T follicular helper cell (primary cell): ENCODE measurements at places on chromosomes 12 and 14.
A peak's percentile ranks its signal among the peaks of the same experiment; 100 is the strongest.

DNA sequence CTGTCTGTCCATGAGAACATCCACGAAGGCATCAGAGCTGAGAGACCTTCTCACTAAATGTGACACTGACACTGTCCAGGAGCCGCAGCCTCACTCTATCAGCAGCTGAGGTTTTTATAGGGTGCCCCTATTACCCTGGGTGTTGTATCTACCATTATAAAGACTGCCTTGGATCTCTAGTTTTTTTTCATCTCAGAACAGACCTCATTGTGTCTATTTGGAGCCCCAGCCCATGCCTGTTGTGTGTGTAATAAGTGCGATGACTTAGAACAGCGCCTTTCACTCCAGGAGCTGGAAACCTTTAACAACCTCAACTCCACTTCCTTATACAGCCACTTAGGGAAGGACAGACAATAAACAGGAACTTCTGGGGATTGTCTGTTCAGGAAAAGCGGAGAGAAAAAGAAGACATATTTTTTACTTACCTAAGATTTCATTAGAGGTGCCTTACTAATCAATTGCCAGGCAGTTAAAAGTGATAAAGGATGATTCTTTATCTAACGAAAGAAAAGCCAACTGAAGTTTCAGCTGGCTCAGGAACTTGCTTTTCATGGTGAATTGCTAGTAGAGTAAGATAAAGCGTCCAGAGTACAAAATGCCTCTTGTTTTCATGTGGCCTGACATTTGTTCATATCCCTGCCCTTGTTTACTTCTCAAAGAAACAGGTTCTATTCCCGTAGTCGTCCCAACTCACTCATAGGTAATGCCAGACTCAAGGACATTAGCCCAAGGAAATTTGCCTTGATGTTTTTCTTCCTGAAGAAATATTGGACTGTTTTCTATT lies 420.6 kb downstream of the RAD51B start:
- DNase-seq: no peak

- no peak for DNase-seq
Observed at GRCh38 chr14:70265422-70265821, 76.7 kb upstream of the SLC8A3 start.

DNA sequence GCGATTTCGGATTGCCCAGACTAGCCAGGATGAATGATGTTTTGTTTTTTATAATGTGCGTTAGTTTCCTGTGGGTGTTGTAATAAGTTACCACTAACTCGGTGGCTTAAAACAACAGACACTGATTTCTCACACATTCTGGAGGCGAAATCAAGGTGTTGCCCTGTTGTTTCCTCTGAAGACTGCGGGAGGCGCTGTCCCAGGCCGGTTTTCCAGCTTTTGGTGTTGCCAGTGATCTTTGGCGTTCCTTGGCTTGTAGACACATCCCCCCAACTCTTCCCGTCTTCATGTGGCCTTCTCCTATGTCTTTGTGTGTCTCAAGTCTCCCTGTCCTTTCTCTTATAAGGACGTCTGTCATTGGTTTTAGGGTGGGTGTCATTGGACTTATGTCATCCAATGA lies 267.7 kb downstream of the AACS start:
- DNase-seq: no peak

- DNase-seq: no peak
Observed at GRCh38 chr14:67900231-67900630, 80.7 kb downstream of the RAD51B start.

DNA sequence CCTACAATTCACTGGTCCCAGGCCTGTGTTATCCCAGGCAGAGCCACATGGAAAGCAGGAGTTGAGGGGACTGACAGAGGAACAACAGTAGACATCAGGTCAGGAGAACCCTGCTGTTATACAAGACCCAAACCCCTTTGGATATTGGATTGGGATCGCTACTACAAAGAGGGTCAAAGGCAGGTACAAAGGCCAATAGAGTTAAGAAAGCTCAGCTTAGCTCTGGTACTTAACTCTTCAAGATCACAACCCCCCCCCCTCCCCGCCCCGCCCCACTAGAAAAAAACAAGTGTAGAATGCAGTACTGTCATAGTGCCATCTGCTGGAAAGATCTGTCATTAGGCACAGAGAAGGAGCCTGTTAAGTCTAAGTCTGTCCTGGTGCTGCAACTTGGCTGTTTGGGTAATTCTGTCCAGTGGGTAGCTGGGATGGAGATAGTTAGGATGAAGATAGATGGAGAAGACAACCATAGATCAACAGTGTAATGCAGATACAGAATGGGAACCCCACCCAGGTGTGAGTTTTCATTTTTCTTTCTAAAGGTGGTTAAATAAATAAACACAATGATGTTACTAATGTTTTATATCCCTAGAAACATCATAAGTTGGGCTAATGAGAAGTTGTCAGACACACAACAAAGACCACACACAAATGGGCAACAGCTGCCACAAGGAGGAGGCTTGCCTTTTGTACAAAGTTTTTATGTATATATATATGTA lies 17.2 kb downstream of the REM2 start:
- DNase-seq: peak; percentile 43

GRCh38 chr12:45168976-45169375 lies 46.9 kb upstream of the ANO6 start:
- no peak for DNase-seq

DNA sequence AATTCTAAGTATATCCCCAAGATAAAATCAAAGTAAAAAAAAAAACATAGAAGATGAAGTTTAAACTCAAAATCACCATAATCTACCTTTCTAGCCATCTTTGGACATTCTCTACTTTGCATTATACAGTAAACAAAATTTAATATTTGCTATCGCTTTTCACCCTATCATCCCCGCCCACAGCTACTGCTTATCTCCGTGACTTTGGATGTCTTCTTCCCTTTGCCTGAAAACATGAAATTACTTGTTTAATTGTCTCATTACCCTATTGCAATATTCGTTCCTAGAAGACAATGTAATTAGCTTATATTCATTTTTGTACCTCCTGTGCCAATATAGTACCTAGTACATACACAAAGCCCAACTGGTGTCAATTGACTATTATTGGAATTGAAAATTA lies 9.3 kb downstream of the SYNJ2BP start:
- DNase-seq: no peak

DNA sequence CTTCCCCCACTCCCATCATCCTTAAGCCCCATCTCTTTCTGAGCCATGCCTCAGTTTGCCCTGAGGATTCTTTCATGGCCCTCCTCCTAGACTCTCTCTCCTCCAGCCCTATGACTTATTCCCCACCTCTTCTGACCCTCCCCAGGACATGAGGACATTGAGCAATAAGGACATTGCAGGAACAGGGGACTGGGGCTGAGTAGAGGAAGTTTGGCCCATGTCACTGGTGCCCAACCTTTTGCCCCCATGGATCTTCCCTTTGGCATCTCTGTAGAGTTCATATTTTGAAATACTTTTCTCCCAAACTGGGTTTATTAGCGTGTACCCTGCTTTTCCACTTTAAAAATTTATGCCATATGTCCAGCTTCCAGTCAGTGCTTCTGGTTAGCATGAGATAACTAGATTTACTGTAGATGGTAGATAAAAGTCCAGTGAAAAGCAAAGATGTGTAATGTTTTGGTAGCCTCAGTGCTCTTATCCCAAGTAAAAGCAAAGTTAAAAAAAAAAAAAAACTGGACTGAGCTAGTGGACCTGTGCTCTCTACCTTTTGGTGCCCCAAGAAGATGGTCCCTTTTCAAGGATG lies 6.1 kb upstream of the LRP1-AS start:
- no peak for DNase-seq

DNA sequence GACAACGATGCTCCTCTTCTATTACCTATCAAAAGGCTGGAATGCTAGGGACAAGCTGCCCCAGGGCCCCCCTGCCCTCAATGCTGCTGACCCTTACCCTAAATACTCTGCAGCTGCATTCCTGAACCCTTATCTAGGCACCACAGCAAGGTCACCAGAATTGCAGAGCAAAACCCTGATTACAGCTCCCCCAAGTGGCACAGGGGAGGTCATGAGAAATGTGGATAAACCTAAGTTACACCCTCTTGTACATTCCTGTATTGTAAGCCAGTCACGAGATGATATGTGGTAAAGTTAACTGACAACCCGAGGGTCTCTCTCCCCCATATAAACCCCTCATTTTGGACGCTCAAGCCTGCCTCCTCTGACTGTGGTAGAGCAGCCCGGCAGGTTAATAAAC lies 411.8 kb upstream of the STXBP6 start:
- no peak for DNase-seq

DNA sequence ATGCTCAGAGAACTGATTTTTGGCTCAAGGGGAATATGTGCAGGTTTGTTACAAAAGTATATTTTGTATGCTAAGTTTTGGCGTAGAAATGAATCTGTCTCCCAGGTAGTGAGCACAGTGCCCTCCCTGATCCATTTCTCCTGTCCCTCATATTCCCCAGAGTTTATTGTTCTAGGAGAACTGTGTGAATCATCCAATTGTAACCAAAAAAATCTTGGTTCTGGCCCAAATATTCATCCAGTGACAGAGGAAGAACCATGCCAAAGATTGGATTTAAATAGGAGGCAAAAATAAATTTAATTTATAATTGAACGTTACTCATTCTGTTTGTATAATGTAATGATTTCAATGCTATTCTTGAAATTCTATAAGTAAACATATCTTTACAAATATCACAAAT lies 4.8 kb downstream of the CATSPERB start:
- DNase-seq: no peak

DNA sequence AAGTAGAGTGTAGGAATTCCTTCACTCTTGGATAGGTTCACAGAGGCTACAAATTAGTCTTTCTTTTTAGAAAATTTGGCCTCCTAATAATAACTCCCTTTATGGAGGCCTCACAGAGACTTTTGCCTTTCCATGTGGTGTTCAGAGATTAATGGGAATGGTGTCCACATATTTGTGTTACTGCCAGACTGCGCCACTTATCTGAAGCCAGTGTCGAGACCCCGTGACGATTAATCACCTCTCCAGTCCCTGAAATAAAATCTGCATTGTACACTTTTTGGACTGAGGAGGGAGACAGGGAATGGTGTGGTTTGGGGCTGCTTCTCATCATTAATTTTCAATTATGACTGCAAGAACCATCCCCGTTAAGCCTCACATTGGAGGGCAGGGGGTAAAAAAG lies 980.5 kb downstream of the FLRT2 start:
- no peak for DNase-seq

DNA sequence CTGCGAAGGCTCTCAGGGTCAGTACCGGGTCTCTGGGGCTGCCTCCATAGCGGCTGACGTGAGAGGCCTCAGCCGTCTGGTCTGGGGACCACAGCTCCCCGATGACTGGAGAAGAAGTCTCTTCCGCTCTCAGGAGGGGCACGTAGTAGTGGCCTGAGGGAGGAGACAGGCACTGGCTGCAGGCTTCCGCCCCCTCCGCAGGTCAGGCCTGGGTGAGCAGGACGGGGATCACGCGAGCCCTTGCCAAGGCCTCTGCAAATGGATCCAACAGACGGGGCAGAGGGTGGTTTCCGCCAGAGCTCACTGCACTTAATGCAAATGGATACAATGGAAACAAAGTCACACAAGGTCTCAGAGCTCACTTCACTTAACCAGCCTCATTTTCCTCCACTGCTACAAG lies 24.7 kb downstream of the ANKLE2 start:
- DNase-seq: no peak

GRCh38 chr12:127223731-127224130 lies 1043.2 kb upstream of the TMEM132C start:
- DNase-seq: no peak

DNA sequence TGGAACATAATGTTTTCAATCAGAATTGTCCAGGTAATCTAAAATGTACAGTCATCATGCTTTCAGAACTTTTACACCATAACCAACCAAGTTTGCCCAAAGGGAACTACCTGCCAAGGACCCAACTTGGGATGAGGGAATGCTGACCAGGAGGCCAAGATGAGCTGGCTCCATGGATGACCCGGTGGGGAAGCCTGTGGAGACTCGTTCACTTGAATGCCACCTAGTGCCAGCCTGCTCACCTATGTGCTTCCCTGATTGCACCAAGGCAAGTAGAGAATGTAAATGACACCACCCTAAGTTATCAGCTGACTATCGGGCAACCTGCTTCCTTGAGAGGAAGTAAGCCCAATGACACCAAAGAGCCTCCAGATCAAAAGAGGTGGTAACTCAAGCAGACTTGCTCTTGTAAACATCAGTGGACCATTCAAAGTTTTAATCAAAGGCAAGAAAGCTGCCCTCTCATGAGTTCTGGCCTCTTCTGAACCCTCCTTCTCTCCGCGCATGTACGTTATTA lies 137.3 kb downstream of the TTC7B start:
- no peak for DNase-seq

DNA sequence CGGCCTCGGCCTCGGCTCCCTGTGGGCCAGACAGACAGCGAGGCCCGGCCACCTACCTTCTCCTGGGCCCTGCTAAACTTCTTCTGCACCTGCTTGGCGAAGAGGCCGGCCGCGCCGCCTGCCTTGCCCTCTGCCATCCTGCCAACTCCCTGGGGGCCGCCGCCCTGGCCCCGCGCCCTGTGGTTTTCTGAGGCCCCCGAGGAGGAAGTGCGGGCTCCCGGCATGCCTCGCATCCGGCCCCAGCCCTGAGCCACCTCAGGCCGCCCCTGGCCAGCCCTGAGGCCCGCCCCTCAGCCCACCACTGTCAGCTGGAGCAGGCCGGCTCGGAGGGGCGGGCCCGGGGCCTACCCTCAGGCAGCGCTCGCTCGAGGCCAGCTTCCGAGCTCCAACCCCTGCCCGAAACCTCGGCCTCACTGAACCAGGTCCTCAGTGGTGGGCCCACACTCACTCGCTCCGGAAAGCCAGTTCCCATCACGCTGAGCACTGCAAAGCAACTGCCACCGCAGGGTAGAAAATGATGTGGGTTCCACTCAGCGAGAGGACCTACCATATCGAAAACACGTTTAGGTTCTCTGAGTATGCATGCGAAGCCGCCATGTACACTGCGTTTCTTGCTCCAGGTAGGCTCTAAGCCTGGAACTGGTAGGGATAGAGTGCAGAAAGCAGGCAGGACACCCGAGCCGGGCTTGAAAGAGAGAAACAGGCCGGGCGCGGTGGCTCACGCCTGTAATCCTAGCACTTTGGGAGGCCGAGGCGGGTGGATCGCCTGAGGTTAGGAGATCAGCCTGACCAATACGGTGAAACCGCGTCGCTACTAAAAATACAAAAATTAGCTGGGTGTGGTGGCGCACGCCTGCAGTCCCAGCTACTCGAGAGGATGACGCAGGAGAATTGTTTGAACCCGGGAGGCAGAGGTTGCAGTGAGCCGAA lies at the start of gene BIN2:
Gene BIN2 (minus strand): TSS at position 209 of the 930 bp plus-strand sequence. CDS start 72 bp downstream, at position 137.
- DNase-seq: peak; percentile 41

DNA sequence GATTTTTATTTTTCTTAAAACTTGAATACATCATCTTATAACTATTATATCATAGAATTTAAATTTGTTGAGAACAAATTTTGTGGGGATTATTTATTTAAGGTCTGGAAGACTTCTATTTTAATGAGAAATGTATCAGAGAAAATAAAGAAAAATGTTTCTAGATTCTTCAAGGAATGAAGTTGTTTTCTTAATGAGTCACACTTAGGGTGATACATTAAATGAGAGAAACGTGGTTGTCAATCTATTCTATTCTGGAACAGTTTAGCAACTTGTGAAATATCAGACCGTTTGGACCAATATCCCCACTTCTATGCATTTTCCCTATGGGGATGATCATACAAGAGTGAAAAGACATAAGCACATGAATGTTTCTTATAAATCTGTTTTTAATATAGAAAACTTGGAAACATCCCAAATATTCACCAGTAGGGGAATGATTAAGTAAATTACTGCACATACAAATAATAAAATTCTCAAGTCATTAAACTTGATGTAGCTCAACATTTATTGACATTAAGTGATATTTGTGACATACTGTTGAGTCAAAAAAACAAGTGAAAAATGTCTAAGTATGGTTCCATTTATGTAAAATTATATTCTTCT lies 88.5 kb downstream of the E2F7 start:
- DNase-seq: no peak

- DNase-seq: no peak
Observed at GRCh38 chr14:93799989-93800921, 12.0 kb upstream of the PRIMA1 start.
